Activated CD8-positive, alpha-beta T cell treated with anti-CD3 and anti-CD28 coated beads for 36 hours (primary cell): ENCODE measurements at places on chromosomes 2 and 18. TPM values are rescaled to one million over a fixed set of nuclear protein-coding genes. Genes with fewer than 3 reads are reported as not detected.

The AQP4 gene
- not detected for total RNA-seq

GRCh38 chr18:61888622-61889021 is 4.2 kb downstream of the RNF152 start:
- DNase-seq, result no peak
- no peaks in the 10 kb centered on the region for H3K36me3 ChIP-seq

The NOSTRIN gene
- not detected for total RNA-seq

DNA sequence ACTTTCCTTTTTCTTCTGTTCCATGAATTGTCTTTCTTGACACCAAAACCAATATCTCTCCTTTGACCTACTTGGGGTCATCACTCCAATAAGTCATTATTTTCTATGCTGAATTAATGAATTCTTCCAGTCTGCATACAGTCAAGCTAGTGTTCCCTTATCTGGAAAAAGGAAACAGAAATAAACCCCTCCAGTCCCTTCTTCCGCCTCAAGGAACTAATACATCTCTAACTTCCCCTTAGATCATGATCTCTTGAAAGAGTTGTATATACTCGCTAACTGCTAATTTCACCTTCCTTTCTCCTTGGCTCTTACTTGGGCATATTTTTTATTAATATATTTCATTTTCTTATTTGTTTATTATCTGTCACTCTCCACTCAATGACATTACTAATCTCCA is 7.3 kb upstream of the ARHGAP15 start:
- H3K36me3 ChIP-seq, result peaks cover 9% of the 10 kb centered on the region
- no peak for DNase-seq
- H3K27me3 ChIP-seq, result no peaks in the 10 kb centered on the region
- no peak overlapping the region for H3K27ac ChIP-seq

- H3K4me1 ChIP-seq, result no peaks in the 10 kb centered on the region
- H3K27me3 ChIP-seq, result peaks cover 2% of the 10 kb centered on the region
- no peak for DNase-seq
- no peak overlapping the region for H3K27ac ChIP-seq
These were observed 67.8 kb upstream of the ST6GAL2 start for GRCh38 chr2:106953779-106954178.

DNA sequence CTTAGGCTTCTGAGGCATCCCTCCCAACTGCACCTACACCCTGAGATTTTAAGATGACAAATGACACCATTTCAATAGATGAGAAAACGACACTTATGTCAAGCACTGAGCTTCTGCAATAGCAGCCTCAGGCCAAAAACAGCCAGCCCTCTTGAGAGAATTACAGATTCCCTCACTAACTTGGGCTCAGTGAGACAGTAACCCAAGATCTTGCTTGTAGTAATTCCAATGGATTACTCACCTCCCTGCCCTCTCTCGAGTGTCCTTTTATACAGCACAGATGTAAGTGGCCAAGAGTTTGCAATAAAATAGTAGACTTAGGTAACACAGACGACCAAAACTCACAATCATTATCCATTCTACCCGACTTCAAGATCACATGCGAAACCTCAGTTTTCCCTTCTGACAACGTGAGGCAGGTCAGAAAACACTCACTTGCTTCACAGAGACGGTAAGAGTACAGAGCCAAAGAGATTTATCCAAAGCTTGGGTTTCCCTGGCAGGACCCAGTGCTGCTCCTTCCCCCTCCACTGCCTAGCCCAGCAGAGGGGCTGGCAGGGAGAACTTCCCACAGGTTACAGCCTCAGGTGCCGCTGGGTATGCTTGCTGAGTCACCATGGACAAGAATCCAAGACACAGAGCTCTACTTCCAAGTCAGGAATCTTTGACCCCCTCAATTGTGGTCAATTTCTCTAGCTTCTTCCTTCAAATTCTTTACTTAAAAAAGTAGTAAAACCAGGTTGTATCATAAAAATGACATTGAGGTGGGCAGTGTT is 181.4 kb downstream of the MYO5B start:
- no peak overlapping the region for H3K27ac ChIP-seq
- DNase-seq, result no peak
- H3K4me1 ChIP-seq, result no peaks in the 10 kb centered on the region
- peaks cover 2% of the 10 kb centered on the region for H3K27me3 ChIP-seq
- H3K4me3 ChIP-seq, result no peak overlapping the region

DNA sequence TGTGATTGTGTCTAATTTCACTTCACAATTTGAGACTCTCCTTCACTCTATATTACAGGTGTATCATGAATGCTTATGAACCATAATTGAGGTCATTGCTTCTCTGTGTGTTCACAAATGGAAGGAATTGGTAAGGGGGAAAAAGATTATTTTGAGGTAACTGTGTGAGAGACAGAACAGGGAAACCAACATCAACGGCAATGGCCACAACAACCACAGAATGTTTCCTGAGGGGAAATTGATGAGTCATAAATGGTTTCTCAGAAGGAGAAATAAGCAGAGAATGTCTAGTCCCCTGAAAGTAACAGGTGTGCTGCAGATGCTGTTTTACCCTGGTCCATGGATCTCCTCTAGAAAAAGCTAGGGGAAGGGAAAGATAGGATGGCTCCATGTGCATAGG is 361.2 kb upstream of the GALNT5 start:
- H3K4me1 ChIP-seq, result peaks cover 11% of the 10 kb centered on the region
- H3K27me3 ChIP-seq, result peaks cover 25% of the 10 kb centered on the region
- H3K36me3 ChIP-seq, result no peaks in the 10 kb centered on the region
- H3K4me3 ChIP-seq, result no peak overlapping the region
- no peak overlapping the region for H3K27ac ChIP-seq

The NT5C1B gene
- not detected for total RNA-seq

GRCh38 chr2:28394331-28394877 is 1.7 kb downstream of the FOSL2 start:
- DNase-seq, result peak; percentile 40
- H3K36me3 ChIP-seq, result peaks cover 25% of the 10 kb centered on the region
- no peak overlapping the region for H3K4me3 ChIP-seq
- H3K27me3 ChIP-seq, result no peaks in the 10 kb centered on the region
- H3K27ac ChIP-seq, result no peak overlapping the region

The UGT1A7 gene
- total RNA-seq, result not detected

The ARHGAP28 gene
- total RNA-seq, result not detected

GRCh38 chr2:157182204-157182709 is 75.2 kb upstream of the GALNT5 start:
- H3K4me1 ChIP-seq, result peaks cover 4% of the 10 kb centered on the region
- H3K36me3 ChIP-seq, result no peaks in the 10 kb centered on the region
- no peak overlapping the region for H3K4me3 ChIP-seq

- H3K36me3 ChIP-seq, result no peaks in the 10 kb centered on the region
- peaks cover 1% of the 10 kb centered on the region for H3K27me3 ChIP-seq
- no peak overlapping the region for H3K4me3 ChIP-seq
- H3K4me1 ChIP-seq, result no peaks in the 10 kb centered on the region
- DNase-seq, result no peak
These were observed 983.6 kb upstream of the ZEB2 start for GRCh38 chr2:145503511-145503910.

DNA sequence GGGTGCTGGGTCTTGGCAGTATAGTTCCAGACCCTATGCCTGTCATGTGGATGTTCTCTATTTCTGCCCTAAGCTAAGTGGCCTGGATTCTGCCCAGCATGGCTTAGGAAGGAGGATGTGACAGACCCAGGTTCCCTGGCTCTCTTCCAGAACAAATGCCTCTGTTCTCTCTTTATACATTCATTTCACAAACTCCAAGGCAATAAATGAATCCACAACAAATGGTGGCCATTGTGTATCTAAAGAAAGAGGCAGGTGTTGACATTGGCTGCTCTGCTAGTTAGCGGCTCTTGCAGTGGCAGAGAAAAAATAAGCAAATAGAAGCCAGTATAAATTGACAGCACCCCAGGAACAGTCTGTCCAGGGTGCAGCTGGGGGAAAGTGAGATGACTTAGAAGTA is 298.6 kb downstream of the SUCLG1 start:
- no peaks in the 10 kb centered on the region for H3K4me1 ChIP-seq
- H3K27me3 ChIP-seq, result peaks cover 14% of the 10 kb centered on the region
- no peak overlapping the region for H3K4me3 ChIP-seq
- no peaks in the 10 kb centered on the region for H3K36me3 ChIP-seq
- H3K27ac ChIP-seq, result no peak overlapping the region

DNA sequence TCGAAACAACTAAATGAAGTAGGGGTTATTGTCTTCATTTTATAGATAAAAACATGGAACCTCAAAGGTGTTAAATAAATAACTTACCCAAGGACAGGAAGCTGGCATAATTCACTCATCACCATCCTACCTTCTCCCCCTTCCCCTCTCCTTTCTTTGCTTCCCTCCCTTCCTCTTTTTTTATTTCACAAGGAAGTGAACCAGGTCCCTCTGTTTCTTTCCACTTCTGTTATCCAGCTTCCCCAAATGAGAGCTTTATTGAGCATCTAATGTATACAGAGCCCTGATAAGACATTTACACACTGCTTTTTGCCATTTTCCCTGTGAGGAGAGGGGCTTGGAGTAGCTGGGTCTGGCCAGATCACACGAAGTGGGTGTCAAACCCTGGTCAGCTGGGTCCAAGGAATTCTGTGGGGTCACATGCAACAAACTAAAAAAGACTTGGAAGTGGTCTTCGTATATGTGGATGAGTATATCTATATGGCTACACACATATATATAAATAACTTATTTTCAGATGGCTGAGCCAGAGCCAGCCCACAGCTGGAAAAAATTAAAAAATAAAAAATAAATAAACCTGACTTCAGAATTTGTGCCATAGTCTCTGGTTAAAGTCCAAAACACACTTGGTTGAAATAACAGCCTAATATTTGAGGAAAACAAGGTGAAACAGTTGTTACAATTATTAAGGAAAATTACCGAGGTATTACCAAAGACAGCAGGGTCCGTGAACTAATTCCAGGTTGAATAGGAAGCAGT is 49.3 kb upstream of the FOSL2 start:
- no peaks in the 10 kb centered on the region for H3K36me3 ChIP-seq
- H3K4me1 ChIP-seq, result peaks cover 18% of the 10 kb centered on the region
- H3K27ac ChIP-seq, result no peak overlapping the region
- no peak overlapping the region for H3K4me3 ChIP-seq

- H3K4me1 ChIP-seq, result no peaks in the 10 kb centered on the region
- no peaks in the 10 kb centered on the region for H3K36me3 ChIP-seq
- DNase-seq, result no peak
- H3K4me3 ChIP-seq, result no peak overlapping the region
- peaks cover 2% of the 10 kb centered on the region for H3K27me3 ChIP-seq
These were observed 13.6 kb downstream of the DCC start for GRCh38 chr18:52353589-52353988.

- peak; percentile 24 for DNase-seq
- no peaks in the 10 kb centered on the region for H3K36me3 ChIP-seq
- peaks cover 7% of the 10 kb centered on the region for H3K4me1 ChIP-seq
- no peak overlapping the region for H3K4me3 ChIP-seq
These were observed 8.9 kb downstream of the ASIC4 start for GRCh38 chr2:219523031-219523671.

DNA sequence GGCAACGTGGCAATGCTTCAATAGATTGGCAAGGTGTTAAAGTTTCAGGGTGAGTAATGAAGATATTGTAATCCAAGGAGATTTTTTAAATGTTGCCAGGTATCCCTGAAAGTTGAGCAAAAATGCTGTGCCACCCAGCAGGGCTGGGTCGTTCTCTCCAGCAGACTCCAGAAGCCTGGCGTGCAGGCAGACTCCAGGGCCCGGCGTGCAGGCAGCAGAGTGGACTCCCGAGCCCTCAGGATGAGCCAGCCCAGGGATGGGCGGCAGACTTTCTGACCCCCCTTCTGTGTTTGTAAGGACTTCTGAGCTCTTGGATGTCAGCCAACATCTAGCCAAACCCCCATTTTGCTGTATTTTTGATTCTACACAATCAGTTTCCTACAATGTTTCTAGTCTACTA is 289.1 kb downstream of the ZNF516 start:
- DNase-seq, result no peak
- H3K4me3 ChIP-seq, result no peak overlapping the region
- H3K27ac ChIP-seq, result no peak overlapping the region
- H3K27me3 ChIP-seq, result peaks cover 15% of the 10 kb centered on the region
- peaks cover 6% of the 10 kb centered on the region for H3K4me1 ChIP-seq

- H3K4me1 ChIP-seq, result peaks cover 4% of the 10 kb centered on the region
- no peaks in the 10 kb centered on the region for H3K36me3 ChIP-seq
- peaks cover 20% of the 10 kb centered on the region for H3K27me3 ChIP-seq
These were observed 20.4 kb downstream of the ATP6V1B1 start for GRCh38 chr2:70956141-70956540.

The STAT4 gene
- 72.2 TPM for total RNA-seq

The ATG16L1 gene
- 24.4 TPM for total RNA-seq

The RUFY4 gene
- total RNA-seq, result 0.76 TPM

DNA sequence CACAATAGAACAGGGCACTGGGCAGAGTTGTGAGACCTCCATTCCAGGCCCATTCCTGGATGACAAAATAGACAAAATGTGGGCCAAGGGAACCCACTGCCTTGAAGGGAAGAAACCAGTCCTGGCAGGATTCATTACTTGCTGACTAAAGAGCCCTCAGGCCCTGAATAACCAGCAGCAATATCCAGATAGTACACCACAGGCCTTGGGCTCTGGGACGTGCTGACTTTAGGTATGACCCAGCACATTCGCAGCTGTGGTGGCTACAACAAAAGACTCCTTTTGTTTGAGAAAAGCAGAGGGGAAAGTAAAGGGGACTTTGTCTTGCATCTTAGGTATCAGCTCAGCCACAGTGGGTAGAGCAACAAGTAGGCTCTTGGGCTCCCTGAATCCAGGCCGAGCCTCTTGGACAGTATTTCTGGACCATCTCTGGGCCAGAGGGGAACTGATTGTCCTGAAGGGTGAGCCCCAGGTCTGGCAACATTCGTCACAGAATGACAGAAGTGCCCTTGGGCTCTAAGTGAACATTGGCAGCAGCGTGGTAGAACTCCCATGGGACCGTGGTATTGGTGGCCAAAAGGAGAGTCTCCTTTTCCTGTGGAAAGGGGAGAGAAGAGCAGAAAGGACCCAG is 89.9 kb upstream of the CD226 start:
- H3K27ac ChIP-seq, result no peak overlapping the region
- no peak for DNase-seq

GRCh38 chr2:42142547-42143184 is 26.5 kb upstream of the EML4 start:
- H3K27me3 ChIP-seq, result no peaks in the 10 kb centered on the region
- no peak for DNase-seq
- no peak overlapping the region for H3K27ac ChIP-seq
- H3K4me3 ChIP-seq, result no peak overlapping the region
- H3K4me1 ChIP-seq, result peaks cover 32% of the 10 kb centered on the region

- no peak overlapping the region for H3K27ac ChIP-seq
- no peak overlapping the region for H3K4me3 ChIP-seq
- DNase-seq, result no peak
- no peaks in the 10 kb centered on the region for H3K27me3 ChIP-seq
- no peaks in the 10 kb centered on the region for H3K4me1 ChIP-seq
These were observed 193.1 kb downstream of the RIT2 start for GRCh38 chr18:42922363-42922762.

- H3K27ac ChIP-seq, result peak overlapping the region; percentile 52
- H3K27me3 ChIP-seq, result peaks cover 3% of the 10 kb centered on the region
- peaks cover 5% of the 10 kb centered on the region for H3K36me3 ChIP-seq
- H3K4me3 ChIP-seq, result peak overlapping the region; percentile 68
- DNase-seq, result peak; percentile 51
- peaks cover 10% of the 10 kb centered on the region for H3K4me1 ChIP-seq
These were observed 29.0 kb downstream of the ANO7 start for GRCh38 chr2:241217320-241218031.

- H3K36me3 ChIP-seq, result no peaks in the 10 kb centered on the region
- DNase-seq, result no peak
- peaks cover 27% of the 10 kb centered on the region for H3K27me3 ChIP-seq
These were observed 11.1 kb upstream of the ANTXR1 start for GRCh38 chr2:69001879-69002278.

- H3K27me3 ChIP-seq, result no peaks in the 10 kb centered on the region
- no peaks in the 10 kb centered on the region for H3K36me3 ChIP-seq
- no peaks in the 10 kb centered on the region for H3K4me1 ChIP-seq
- DNase-seq, result peak; percentile 1
- H3K4me3 ChIP-seq, result no peak overlapping the region
These were observed 784.8 kb upstream of the CDH2 start for GRCh38 chr18:28961669-28962228.
